SK-N-MC (cell line): ENCODE measurements at places on chromosomes 7 and 10.

DNA sequence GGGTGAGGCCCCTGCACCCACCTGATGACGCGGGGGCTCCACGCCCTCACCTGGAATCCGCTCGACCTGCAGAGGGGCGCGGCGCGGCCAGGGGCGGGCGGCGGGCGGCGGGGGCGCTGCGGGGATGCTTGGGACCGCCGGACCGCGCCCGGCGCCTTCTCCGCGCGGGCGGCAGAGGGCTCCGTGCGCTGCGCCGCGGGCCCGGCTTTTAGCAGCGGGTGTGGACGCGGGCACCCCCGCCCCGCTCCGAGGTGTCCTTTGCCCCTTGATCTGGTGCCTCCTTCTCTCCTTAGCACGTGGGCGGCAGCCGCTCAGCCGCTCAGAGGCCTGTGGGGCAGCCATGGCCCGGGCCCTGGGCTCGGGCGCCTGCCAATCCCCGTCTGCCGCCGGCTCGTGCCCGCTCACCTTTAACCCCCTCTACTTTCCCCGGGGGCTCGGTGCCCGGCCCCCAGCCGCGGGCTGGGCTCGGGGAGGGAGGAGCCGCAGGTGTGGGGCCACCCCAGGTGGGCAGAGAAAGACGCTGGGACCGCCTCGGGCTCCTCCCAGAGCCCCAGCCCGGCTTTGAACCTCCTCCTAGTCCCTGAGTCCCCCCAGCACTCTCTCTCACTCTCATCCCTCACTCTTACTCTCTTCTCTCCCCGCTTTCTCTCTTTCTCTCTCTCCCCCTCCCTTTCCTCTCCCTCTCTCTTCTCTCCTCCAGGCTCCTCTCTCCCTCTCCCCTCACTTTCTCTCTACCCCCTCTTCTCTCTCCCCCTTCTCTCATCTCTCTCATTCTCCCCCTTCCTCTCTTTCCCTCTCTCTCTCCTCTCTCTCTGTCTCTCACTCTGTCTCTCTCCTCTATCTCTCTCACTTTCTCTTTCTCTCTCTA, 19.7 kb upstream of the VPS37D start:
- no peak for DNase-seq

DNA sequence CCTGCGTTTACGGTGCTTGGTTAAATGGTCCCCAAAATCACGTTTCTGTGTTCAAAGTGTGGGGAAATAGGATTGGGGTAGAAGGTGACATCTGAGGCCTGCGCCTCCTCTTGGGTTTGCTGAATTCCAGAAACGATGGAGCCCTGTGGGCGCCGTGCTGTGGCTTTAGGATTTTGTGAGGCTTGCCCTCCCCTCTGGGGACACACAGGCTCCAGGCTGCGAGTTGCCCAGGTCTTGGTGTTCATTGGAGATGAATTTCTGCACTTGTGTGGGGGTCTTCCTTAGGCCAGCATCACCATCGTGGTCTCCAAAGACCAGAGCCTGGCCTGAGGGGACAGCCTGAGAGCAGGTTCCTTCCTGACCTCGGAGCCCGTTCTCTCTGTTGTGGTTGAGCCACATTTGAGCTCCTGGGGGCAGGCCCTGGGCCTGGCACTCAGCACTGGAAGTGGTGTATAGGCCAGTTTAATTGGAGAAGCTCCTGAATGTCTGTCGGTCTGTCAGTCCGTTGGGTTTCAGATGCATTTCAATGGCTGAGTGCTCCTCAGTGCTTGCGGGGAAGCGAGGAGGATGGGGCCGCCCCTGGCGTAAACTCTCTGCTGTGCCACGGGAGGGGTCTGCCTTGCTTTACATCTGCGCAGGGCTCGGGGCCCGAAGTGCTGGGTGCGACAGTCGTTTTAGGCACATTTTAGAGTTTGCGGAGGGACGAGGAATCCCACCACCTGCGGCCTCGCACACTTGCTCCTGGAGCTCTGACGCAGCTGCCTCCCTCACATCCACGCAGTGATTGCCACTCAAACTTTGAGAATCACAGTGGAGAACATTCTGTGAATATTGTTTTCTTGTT, 71.7 kb downstream of the DNAJB6 start:
- no peak for DNase-seq

GRCh38 chr10:15278786-15279185, 92.3 kb downstream of the FAM171A1 start:
- DNase-seq = no peak

GRCh38 chr7:27064661-27065060, 31.1 kb downstream of the HOXA1 start:
- DNase-seq = no peak

DNA sequence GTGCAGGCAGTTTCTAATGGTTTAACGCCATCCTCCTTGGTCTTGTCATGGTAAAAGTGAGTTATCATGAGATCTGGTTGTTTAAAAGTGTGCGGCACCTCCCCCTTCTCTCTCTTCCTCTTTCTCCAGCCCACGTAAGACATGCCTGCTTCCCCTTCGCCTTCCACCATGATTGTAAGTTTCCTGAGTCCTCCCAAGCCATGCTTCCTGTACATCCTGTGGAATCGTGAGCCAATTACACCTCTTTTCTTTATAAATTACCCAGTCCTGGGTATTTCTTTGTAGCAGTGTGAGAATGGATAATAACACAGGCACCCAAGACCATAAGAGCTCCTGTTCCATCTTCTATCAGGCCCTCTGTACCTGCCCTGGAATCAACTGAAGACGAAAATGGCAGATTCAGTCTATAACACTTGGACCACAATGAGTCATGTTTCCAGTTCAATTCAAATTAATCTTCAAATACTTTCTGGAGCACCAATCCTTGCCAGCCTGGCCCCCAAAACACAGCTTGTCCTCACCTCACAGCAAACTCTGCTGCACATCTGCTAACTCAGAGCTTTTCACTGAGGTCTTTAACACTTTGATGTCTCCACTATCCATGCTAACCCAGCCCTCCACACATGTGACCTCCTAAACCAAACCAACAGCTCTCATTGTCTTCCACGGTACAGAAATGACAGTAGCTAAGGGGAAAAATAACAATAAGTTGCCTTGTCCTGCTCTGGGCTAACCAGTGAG, 73.2 kb downstream of the SFMBT2 start:
- no peak for DNase-seq

GRCh38 chr10:84097787-84098353, 41.4 kb upstream of the GHITM start:
- DNase-seq = no peak

DNA sequence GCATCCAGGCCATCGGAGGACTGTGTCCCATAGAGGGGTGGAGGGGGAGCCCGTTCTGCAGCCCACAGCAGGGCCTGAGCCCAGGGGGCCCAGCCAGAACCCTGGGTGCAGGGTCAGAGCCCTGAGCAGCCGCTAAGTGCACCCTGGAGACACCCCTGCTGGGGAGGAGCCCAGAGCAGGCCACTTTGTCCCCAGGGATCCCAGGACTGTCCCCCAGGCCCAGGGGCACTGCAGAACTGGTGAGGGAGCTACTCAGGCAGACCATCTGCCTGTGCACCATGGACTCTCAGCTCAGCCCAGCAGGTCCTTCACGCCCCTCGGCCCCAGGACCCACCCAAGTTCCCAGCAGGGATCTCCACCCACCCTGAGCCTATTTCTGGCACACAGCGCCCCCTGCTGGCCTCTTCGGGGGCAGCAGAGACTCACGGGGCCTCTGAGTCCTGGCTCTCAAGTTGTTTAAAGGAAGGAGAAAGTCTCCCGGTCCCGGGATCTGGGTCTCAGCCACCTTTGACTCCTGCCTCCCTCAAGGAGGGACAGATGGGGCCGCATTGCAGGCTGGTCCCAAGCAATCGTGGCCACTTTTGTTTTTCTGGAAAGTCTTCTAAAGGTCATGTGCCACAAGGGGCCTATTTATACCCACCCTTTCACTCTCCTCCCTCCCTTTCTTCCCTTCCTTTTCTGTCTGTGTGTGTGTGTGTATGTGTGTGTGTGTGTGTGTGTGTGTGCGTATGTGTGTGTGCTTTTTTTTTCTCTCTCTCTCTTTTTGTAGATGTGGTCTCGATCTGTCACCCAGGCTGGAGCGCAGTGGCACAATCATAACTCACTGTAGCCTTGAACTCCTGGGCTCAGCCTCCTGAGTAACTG, 90.3 kb downstream of the MYL10 start:
- no peak for DNase-seq

- DNase-seq = no peak
These were observed 65.7 kb downstream of the VSTM4 start for GRCh38 chr10:49049660-49050059.

GRCh38 chr7:35526645-35527044, 168.3 kb downstream of the HERPUD2 start:
- DNase-seq = no peak

GRCh38 chr10:117457071-117457810, 82.0 kb upstream of the PDZD8 start:
- DNase-seq = no peak

GRCh38 chr10:112446055-112446854, 459 bp downstream of the ZDHHC6 start:
- no peak for DNase-seq

DNA sequence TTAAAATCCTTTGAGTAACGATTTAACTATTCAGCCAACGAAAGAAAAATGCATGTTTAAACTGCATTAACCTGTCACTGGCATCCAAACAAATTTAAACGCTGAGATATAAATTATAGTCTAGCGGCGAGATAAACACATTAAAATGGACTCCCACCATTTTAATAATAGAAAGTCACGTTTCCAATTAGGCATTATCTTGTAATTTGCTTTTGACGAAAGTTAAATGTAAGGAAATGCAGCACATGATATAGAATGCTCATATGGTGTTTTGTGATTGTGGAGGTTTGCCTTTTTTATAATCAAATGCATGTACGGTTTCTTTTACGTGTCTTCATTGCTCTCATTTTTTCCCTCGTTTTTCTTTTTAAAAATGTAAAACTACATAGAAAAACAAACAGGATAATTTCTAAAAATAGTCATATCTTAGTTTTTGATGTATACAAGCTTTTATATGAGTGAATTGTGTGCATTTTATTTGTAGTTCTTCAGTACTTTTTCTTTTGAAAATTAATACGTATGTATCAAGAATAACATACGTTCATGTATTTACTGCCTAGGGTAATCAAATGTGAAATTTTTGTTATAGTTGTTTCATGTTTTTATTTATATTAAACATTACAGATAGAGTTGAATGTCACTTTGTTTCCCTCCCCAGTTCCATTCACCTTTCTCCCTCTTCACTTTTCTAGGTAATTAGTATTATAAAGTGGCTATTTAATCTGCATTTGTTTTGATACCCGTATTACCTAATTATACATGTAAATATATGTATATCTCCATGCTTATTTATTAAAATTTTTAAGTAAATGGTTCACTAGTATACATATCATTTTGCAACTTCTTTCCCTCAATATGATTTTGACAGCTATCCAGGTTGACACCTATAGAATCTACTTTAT, 1.1 kb upstream of the KLF14 start:
- no peak for DNase-seq

- DNase-seq = no peak
These were observed 9.0 kb upstream of the CHUK start for GRCh38 chr10:100238429-100238828.

GRCh38 chr10:7243139-7243538, 167.7 kb downstream of the SFMBT2 start:
- no peak for DNase-seq

DNA sequence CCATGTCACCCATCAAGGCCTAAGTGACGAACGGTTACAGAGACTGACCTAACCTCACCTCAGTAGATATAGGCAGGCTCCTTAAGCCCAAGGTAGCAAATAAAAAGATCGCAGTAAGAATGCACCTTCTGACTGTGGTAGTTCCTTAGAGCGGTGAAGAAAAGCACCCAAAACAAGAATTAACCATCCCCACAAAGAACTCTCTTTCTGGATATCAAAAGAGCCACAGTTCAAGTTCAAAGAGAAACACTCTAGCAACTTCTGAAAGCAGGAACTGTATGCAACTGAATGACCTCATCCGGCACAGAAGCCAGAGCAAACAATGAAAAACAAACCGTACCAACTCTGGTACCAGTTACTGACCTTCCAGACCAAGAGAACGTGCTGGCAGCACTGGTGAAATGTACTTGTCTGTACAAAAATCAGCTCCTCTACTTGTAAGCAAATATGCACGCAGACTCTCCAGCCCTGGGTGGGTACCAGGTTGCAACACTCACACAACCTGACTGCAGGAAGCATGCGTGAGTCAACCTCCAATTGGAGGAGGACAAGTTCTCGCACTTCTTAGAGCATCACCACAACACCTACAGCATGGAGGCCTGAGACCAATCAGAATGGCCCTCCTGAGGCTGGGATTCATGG, 202.7 kb downstream of the FAM107B start:
- no peak for DNase-seq

- no peak for DNase-seq
These were observed 14.6 kb upstream of the FZD1 start for GRCh38 chr7:91249506-91250233.

GRCh38 chr7:45191396-45191795, 33.8 kb downstream of the RAMP3 start:
- no peak for DNase-seq

DNA sequence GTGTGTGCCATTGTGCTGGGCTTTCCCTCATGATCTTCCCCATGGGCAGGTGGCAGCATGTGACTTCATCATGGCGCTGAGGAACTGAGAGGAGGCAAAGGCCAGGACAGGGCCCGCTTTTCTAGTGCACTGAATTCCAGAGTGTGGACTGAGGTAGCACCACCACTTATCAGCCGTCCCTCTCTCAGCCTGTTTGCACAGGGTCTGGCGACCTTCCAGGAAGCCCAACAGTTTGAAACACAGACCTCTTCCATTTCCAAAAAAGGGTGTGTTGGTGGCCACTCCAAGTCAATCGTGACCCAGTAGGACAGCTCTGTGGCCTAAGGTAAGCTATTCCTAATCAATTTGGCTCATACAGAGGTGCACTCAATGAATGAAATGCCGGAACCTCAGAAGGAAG, 4.4 kb downstream of the DNAJC30 start:
- DNase-seq = no peak

- DNase-seq = no peak
These were observed at the start of gene ATG9B for GRCh38 chr7:151024435-151025056. Gene ATG9B, minus strand, starts transcription at chr7:151024494. Its CDS starts 71 bp downstream, at chr7:151024423.

DNA sequence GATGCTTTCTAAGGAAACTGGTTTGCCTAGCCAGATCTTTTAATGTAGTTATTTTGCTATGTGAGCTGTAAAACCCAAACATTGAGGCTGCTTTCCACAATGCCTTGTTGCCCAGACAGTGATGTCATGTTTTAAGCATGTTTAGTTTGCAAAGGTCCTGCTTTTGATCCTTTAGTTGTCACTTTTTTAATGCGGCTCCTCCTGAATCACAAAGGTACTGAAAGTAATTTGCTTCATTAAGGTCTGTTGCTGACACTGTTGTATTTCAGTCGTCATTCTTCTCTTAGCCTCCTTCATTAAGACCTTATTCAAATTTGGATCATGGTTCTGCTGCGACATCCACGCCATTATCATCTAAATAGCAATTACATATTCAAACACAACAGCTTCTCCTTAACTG, 10.6 kb downstream of the RPA3 start:
- no peak for DNase-seq

GRCh38 chr10:89992575-89992974, 291.2 kb downstream of the KIF20B start:
- DNase-seq = no peak

DNA sequence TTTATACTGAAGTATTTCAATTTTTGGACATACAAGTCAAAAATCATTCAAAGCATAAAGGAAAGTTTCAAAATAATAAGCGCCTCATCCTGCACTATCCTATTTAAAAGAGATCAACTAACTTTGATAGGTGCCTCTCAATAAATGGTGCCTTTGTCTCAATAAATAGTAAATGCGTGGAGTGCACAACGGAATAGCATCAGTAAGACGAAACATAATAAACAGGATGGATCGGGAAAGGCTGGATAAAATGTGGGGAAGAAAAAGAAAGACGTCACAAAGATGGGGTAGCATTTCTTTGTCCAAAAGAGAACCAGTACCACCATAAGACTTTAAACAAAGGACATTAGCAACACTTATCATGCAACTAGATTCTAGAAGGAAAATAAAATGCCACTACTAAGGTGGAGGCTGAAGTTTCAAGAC, 571 bp upstream of the PRKAR2B start:
- DNase-seq = no peak
